Hepatocyte (in vitro differentiated cells): ENCODE measurements at places on chromosomes 2 and 18. TPM values are rescaled to one million over a fixed set of nuclear protein-coding genes. Genes with fewer than 3 reads are reported as not detected.

- no peak for DNase-seq
Observed at GRCh38 chr2:239061824-239062570, 214.1 kb downstream of the TWIST2 start.

- DNase-seq, result no peak
Observed at GRCh38 chr2:192700934-192701333, 506.2 kb upstream of the TMEFF2 start.

Gene ASXL3
- 6.9 and 8.7 TPM in 2 replicates for total RNA-seq

Gene ICA1L
- total RNA-seq, result 8.2 and 9.0 TPM in 2 replicates

Gene POTEI
- 1.9 and 2.9 TPM in 2 replicates for total RNA-seq

Gene GBX2
- not detected in 2 replicates for total RNA-seq

Gene DCDC2C
- not detected in 2 replicates for total RNA-seq

DNA sequence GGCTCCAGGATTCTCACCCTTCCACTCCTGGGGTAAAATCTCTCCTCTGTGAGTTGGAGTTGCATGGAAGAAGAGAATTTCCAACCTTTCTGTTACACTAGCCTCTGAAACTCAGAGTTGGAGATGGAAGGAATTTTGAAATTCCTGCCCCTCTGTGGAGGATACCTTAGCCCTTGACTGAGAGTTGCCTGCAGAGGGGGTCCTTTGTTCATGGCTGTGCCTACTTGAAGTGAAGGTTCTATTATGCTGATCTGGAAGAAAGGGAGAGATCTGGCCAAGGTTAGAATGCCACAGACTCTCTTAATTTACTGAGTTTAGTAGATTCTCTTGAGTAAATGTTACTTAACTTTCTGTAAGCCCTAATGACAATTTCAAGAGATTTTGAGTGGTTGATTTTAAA, 626.6 kb upstream of the GYPC start:
- no peak for DNase-seq

Gene TEX44
- not detected in 2 replicates for total RNA-seq

- DNase-seq, result no peak
Observed at GRCh38 chr2:169684135-169684565, 10.1 kb downstream of the CFAP210 start.

DNA sequence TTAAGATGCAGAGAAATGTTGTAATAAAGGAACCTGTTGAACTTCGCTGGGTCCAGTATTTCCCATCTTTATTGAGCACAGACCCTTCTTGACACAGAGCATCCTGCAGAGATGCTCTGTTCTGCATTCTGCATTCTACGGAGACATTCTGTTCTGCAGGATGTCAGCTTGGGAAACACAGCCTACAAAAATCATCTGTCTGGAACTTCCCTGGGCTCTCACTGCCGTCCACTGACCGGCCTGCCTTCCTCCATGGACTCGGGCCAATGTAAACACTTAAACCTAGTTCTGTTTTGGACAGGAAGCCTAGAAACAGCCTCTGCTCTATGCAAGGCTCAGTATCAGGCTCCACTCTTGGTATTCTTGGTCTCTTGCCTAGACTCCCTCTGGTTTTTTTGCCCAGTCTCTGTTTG, 90.0 kb upstream of the PPP1CB start:
- peak; percentile 76 for DNase-seq

Gene XDH
- total RNA-seq, result 4.0 and 6.7 TPM in 2 replicates
